ENCODE measurements at places on chromosomes 6 and 20.

GRCh38 chr20:32357375-32357868 lies 709 bp upstream of the ASXL1 start:
- no peak for DNase-seq

- DNase-seq, result peak; percentile 25
Observed at GRCh38 chr20:35117196-35117595, 24.6 kb upstream of the TRPC4AP start.

DNA sequence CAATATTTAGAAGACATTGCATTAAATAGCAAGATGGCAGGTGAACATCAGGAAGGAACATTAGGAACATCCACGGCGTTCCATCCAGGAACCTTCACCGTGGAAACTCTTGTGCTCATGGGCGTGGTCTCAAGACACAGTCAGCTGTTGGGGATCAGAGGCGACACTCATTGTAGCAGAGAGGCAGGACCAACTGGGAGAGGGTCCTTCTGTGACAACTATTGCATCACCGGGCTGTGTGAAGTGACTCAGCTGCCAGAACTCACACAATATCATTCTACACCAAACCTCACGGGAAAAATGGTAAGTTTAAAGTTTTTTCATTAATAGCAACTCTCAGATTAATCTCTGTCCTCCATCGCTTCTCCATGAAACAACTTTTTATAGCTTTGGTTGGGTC lies 334.8 kb upstream of the SULF2 start:
- no peak for DNase-seq

GRCh38 chr6:193180-193579 lies 99.1 kb upstream of the DUSP22 start:
- DNase-seq, result no peak

GRCh38 chr20:7195704-7196103 lies 428.2 kb downstream of the BMP2 start:
- peak; percentile 43 for DNase-seq

- DNase-seq, result no peak
Observed at GRCh38 chr6:7170117-7170732, 62.5 kb downstream of the RREB1 start.

- no peak for DNase-seq
Observed at GRCh38 chr6:20058121-20058905, 154.0 kb downstream of the MBOAT1 start.

DNA sequence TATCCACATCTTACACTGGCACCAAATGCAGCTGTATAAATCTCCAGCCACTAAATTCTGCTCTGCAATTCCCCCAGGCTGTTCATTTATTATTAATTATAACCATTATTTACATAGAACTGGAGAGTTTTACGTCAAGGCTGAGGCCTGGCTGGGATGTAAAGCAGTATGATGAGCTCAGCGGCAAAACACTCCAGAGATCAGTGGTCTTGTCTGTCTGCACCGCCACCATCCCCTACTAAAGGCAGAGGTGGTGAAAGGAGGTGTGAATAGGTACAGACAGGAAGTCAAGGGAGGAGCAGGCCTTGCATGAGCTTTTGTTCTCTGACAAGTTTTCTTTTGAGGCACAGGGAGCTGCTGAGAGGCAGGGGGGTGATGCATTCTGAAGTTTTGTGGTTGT lies 159.9 kb upstream of the PCSK2 start:
- no peak for DNase-seq

GRCh38 chr6:6033858-6034257 lies 27.1 kb upstream of the NRN1 start:
- no peak for DNase-seq

DNA sequence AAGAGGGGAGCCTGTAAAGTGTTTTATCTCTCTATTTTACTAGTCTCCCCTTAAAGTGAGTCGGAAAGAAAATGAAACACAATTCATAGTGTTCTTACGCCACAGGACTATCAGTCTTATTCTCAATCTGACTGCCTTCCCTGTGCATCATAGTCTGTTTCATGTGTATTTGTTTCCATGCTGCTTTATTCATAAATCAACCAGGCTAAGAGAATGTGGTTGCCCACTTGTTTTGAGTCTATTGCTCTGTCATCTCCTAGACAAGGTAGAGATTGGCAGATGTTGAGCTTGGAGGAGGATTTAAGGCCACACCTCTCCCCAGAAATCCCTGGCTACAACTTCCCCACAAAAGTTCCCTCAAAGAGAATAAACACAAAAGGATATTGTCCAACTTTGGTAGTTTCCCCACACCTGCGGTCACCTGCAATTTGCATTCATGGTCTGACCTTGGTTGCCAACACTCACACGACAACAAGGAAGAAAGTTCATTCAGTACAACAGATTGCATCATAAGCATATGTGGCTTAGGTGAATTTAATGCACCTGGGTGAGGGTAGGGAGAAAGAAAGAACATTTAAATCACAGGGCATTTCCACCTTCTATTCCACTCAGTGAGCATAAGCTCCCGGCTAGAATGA lies 167.1 kb upstream of the FBXL4 start:
- DNase-seq, result no peak

DNA sequence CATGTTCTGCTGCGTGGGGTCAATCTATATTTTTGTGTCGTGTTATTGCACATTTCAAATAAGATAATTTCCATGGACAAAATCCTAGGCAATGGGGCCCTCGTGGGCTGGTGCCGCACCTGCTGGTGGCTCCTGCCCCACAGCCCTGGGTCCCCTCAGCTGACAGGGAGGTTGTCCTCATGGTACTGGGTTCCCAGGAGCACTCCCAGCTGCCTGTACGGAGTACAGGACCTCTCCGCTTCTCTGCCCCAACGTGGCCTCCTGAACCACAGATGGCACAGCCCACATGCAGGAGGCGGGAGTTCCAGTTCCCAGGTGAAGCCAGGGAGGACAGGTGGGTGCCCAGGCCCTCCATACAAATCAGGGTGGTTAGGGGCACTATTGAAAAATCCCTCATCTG lies 243.5 kb downstream of the SMOC2 start:
- DNase-seq, result no peak

DNA sequence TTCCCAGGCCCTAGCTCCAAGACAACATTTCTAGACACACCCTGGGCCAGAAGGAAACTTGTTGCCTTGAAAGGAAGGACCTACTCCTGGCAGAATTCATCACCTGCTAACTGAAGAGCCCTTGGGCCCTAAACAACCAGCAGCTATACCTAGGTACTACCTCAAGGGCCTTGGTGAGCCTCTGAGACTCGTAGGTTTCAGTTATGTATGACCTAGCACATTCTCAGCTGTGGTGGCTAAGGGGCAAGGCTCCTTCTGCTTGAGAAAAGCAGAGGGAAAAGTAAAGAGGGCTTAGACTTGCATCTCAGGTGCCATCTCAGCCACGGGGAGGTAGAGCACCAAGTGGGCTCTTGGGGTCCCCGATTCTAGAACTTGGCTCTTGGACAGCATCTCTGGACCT lies 132.3 kb upstream of the NHSL1 start:
- DNase-seq, result no peak

GRCh38 chr6:41228616-41229015 lies 467 bp downstream of the TREML4 start:
- no peak for DNase-seq

DNA sequence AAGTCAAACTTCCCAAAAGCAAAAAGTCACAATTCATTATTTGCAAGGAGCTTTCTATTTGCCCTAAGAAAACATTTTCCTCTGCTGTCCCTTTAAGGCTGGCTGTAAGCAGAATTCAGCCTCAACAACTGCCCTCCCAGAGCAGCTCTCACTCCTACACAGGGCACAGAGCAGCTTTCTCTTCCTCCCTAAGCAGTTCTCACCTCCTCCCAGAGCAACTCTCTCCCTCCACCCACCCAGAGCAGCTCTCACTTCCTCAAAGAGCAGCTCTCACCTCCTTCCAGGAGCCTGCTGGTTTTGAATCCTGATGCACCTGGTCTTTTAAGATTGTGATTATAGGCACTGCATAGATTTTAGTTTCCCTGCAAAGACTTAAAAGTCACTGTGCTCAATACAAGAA lies 120.6 kb upstream of the TMEM181 start:
- DNase-seq, result no peak

DNA sequence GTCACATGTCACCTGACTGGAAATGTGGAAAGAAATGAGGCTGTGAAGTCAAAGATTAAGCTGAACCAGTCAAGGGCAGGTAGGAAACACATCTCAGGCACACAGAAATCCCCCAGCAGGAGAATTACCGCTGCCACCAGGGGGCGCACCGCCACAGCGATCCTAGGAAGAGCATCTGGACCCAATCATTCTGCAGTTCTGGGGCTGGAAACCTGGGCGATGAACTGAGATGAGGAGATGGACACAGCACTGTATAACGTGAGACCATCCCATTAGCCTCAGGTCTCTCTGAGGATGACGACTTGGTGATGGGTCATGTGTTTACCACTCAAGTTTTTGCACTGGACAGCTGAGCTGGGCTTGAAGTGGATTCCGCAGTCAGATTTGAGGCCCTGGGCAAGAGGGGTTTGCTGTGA lies 6.5 kb upstream of the SLC24A3 start:
- DNase-seq, result peak; percentile 18

DNA sequence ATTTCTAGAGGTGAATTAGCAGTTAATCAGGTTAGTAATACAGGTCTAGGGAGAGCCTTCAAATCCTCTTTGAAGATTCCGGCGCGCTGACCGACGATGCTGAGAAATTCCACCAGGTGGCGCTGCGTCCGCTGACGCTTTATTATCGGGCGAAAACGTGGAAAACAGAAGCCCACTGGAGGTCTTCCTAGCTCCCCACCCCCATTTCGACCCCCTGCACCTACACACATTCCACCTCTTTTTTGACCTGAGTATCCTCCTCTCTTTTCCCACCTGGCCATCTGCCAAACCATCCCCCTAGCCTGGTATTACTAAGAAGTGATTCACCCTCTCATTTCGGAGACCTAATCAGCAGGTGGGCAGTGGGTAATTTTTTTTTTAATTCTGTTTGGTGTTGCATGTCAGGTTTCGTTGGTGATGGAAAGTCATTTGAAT lies 65.4 kb upstream of the RIN2 start:
- DNase-seq, result no peak

- peak; percentile 22 for DNase-seq
Observed at GRCh38 chr6:83536034-83536646, 23.8 kb downstream of the PRSS35 start.

- no peak for DNase-seq
Observed at GRCh38 chr6:44627091-44627882, 239.8 kb downstream of the CDC5L start.

GRCh38 chr6:3072798-3073197 lies 4.5 kb downstream of the RIPK1 start:
- DNase-seq, result no peak

GRCh38 chr20:61991476-61991875 lies 74.2 kb downstream of the TAF4 start:
- no peak for DNase-seq

DNA sequence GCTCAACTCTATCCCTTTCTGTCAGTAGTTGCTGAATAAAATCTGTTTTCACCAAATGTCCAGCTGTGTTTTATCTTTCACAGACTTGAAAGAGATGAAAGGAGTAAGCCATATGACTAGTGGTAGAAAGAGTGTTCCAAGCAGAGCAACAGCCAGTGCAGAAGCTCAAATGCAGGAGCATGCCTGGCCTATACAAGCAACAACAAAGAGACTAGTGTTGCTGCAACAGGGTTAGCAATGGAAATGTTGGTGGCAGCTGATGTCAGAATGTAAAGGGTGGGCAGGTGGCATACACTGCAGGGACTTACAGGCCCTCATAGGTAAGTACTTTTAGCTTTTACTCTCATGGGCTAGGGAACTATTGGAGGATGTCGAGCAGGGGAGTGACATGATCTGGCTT lies 5.2 kb upstream of the HINT3 start:
- DNase-seq, result no peak

- DNase-seq, result no peak
Observed at GRCh38 chr6:16442031-16442430, 203.6 kb downstream of the GMPR start.

DNA sequence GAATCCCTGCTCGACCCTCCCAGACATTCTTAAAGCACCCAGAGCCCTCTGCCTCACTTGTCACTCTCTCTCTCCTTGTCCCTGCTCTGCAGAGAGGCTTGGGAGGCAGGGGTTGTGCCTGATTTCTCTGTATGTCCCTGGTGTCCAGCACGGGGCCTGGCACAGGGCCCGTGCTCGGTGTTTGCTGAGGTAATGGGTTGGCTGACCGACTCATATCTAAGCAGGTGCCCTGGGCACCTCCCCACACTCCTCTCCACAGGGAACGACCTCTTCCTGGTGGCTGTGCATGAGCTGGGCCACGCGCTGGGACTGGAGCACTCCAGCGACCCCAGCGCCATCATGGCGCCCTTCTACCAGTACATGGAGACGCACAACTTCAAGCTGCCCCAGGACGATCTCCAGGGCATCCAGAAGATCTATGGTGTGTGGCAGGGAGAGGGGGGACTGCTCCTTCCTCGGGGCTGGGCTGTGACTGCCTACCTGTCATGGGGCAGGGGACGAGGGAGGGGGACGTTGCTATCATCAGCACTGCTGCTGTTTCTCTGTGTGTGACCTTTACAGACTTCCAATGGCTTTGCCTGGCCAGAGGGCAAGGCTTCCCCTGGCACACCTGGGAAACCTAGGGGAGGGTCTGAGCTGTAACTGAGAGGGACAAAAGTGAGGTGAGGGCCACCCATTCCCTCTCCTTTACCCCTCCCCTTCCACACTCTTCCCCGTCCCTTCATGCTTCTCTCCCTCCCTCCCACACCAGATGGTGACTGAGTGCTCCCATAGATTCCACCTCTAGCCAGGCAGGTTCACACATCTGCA lies 14.2 kb downstream of the MMP24OS start:
- DNase-seq, result no peak

DNA sequence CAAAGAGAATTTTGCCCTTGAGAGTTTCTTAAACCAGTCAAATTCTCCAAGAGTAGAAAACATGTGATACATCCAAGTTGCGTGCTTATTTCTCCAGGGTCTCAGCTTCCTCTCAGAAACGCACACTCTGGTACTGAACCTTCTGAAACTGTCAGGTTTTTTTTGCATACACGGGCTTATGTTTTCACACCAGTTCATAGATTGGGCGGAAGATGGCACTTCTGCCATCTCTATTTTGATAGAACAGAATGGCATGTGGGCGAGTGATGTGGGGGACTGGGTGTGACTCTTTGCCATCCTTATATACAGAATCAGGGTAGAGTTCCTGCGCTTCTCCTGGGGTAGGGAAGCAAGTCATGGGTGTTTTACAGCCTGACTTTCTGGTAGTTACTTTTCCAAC lies 56.4 kb downstream of the ADTRP start:
- DNase-seq, result no peak

All from AG09319 (cell line).